Nephron progenitor cell (in vitro differentiated cells): ENCODE measurements at places on chromosomes 4 and X.

DNA sequence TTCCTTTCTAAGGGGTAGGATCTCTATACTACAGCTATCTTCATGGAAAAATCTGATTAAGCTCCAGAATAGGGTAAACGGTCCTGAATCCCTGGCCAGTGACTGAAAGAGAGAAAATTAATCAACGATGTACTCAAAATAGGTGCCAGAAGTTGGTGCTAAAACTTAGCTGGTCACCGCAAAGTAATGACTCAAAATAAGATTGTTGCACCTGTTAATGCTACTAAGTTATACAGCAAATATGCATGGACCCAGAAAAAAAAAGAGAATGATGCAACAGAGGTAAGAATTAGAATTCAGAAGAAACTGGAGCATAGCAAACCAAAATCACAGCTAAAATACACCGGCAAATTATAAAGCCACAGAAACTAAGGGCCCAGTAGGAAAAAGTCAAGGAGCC lies 239.7 kb upstream of the FAM241A start:
- DNase-seq = no peak

- no peak for DNase-seq
Observed at GRCh38 chrX:137482136-137482535, 83.8 kb upstream of the ZIC3 start.

- no peak for DNase-seq
Observed at GRCh38 chr4:33296876-33297455, 2576.8 kb downstream of the PCDH7 start.

DNA sequence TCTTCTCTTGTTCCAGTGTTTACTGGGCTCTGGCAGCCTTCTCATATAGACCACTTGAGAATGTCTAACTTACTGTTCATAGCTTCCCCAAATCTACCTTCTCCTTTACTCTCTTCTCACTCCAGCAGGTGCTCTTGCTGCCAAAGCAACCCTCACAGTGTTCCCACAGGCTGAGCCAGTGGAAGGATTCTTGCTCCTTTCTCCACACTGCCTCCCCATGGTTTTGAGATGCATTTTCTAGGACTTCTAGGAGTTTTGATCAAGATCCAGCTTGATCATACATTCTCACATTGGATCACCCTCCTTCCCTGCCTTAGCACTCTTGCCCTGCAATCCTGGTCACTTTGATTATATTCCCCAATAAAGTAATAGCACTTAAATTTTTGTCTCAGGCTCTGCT lies 230.8 kb downstream of the TMEM47 start:
- no peak for DNase-seq

DNA sequence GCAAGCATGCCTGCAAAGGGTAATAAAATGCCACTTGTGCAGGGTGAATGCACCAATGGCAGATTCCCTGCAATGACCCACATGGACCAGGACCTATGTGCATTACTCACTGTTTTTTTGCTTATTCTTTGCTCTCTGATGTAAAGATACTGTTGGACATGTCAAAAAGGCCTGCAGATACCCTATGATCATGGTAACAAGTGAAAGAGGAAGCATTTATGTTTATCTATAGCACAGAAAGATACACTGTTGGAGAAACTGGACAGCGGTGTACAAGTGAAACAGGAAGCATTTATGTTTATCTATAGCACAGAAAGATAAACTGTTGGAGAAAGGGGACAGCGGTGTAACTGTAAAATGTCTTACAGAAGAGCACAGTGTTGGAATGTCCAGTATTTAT lies 127.5 kb downstream of the PAPSS1 start:
- no peak for DNase-seq

DNA sequence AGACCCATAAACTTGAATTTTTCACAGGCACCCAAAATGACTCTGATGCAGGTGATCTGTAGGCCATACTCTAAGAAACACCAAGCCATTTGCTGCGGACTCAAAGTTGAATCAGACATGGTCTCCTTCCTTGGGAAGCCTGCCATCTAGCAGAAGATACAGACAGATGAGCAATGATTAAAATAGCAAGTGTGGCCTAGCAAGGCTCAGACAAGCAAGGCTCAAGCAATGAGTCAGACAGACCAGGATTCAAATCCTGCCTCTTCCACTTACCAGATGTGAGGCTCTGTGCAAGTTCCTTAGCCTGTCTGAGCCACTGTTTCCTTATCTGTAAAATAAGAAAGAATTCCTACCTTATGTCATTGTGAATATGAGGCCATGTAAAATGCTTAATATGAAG lies 2.3 kb downstream of the CCDC149 start:
- DNase-seq = no peak

DNA sequence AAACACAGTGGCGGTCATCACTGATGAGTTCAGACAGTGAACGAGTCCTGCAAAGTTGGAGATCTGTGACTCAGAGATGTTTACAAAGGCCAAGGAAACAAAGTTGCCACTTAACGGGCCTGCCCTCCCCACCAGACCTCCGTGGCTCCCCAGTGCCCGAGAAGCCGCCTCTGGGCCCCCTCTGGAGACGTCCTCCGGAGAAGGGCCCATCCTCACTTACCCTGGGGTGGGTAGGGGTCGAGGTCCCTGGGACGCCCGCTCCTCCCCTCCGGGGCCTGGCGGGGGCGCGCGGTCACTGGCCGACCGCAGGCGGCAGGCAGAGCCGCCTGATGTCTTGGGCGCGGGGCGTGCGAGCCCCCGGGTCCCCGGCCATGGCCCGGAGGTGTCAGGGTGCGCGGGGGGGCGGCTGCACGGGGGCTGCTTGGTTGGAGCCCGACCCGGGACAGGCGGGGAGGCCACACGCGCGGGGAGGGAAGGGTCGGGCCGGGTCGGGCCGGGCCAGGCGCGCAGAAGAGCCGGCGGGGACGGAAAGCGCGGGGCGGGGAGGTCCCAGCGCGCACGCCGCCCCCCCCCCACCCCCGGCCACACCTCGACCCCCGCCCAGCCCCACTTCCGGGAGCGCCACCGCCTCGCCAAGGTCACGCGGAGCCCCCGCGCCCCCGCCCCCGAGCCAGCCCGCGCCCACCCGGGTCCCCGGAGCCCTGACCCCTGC lies 529 bp downstream of the DHRSX start:
- DNase-seq = peak; percentile 86

- DNase-seq = no peak
Observed at GRCh38 chr4:163649557-163650091, 155.1 kb downstream of the TMA16 start.

DNA sequence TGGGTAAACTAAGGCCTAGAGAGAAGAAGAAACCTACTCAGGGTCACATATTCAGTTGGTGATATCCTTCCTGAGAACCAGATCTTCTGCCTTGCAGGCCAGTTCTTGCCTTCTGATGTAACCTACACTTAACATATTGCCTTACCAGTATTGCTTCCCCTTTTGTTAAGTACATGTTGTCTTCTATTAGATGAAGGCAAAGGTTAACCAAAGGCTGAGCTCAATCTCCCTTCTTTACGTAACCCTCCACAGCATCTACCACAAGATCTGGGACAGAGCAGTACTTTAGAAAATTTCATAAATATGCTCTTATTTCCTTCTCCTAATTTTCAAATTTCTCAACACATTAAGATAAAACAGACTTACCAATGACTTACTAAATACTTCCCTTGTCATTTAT lies 474.4 kb downstream of the SH2D1A start:
- DNase-seq = no peak

DNA sequence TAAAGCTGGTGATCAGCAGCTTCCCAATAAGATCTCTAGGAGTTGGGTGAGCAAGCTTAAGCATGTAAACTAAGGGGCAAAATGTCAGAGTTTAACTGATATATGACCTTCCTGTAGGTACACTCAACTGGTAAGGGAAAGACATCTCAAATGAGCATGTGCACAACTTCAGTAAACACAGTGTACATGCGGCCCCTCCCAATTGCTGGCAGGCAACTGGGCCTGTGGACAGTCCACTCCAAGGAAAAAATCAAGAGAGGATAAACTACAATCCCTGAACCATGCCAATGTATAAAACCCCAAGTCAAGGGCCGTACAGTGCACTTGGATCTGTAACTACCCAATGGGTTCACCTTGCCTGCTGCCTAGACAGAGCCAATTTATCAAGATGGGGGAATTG lies 4.9 kb upstream of the NAA11 start:
- DNase-seq = no peak

GRCh38 chrX:28835991-28836390 lies 248.7 kb downstream of the IL1RAPL1 start:
- no peak for DNase-seq

DNA sequence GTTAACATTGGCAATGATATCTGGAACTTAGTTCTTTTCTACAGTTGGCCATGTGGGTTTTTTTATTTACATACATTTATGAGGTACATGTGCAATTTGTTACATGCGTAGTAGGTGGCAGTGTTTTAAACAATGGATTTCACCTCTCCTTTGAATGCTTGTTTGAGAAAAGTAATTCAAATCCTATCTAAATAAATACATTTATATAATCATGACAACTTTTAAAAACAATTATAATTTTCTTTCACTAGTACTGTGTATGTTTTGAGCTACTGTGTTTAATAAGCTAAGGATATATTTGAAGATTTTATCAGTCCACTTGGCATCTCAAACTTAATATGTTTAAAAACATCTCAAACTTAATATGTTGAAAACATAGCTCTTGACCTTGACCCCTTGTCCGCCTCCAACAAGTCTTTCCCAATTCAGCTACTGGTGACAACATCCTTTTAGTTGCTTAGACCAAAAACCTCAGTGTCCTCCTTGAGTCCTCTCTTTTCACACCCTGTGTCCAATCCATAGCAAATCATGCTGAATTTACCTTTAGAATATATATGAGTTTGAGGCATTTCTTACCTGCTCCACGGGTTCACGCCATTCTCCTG lies 14.5 kb downstream of the GUCY1B1 start:
- DNase-seq = no peak

DNA sequence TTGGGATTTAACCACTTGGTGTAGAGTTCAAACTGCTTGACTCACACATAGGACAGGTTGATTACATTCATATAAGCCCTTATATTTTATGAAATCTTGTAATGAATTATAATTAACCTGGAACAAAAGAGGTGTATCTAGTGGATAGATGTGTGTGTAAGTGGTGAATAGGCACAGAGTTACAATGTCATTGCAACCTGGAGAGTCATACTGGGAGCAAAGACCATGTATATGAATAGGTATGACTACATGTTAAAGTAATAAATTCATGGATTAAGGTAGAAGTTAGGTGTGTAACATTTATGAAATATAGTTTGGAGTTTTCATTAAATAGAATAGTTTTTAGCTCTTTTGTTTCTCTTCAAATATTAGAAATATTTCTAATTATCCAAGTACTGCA lies 26.1 kb downstream of the RAP1GDS1 start:
- no peak for DNase-seq

- no peak for DNase-seq
Observed at GRCh38 chr4:76782837-76783236, 115.1 kb downstream of the SOWAHB start.

- no peak for DNase-seq
Observed at GRCh38 chr4:10079912-10080588, 36.5 kb downstream of the WDR1 start.

DNA sequence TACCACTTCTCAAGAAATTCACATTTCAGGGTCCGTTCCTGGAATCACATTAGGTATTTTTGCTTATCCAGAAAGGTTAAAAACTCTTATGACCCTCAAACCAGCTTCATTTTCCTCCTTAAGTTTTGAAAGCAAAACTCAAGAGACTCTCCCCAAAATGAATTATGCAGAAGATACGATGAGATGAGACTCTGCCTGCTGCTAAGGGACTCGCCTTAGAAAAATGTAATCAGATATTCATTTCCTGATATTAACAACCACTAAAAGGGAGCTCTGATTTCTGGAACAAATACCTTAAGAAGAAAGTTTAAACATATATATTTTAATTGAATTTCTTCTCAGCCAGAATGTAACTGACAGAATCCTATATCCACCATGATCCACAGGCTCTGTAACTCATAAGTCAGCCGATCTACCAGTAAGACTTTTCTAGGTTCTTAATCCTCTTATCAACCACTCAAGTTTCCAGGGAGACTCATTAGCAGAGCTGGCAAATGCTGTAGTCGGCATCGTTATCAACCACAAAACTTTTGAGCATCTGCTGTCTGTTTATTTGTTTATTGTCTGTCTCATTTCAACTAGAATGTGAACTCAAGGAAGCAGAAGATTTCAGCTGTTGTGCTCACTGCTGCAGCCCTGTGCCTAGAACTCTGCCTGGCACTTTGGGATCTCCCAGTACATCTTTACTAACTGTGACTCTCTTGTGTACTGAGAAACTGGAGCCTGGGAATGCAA lies 112.5 kb downstream of the LDB2 start:
- DNase-seq = no peak

- no peak for DNase-seq
Observed at GRCh38 chrX:20519146-20519545, 252.4 kb upstream of the RPS6KA3 start.

GRCh38 chr4:182187674-182188073 lies 55.5 kb upstream of the TENM3 start:
- DNase-seq = no peak

- no peak for DNase-seq
Observed at GRCh38 chr4:134215620-134216344, 14.2 kb upstream of the PABPC4L start.

GRCh38 chrX:77453190-77453589 lies 6.0 kb downstream of the FGF16 start:
- DNase-seq = no peak

GRCh38 chrX:48883729-48884128 lies 13.8 kb downstream of the TIMM17B start:
- no peak for DNase-seq

- no peak for DNase-seq
Observed at GRCh38 chr4:78625073-78625472, 73.5 kb downstream of the ANXA3 start.

GRCh38 chr4:26330186-26330787 lies 9.5 kb downstream of the RBPJ start:
- DNase-seq = no peak

DNA sequence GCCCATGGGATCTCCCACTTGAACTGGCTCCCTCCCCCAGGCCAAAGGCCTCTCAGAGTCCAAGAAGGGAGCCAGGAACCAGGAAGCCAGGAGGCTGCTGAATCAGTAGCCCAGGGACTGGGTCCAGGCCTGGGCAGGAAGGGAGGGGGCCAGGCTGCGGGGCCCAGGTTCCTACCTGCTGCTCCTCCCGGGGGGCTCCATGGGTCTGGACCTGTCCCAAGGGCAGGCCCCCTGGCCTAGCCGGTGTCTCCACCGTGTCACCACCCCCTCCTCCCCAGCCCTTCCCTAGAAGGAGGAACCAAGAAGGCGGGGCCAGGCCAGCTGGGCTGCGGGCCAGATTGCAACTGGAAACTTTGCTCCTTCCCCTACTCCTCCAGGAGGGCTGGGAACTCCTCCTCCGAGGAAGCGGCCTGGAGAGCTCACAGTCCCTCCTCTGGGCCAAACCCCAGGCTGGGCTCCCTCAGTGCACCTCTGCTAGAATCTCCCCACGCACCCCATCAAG lies at the start of gene IQSEC2:
IQSEC2 (minus strand) TSS at position 264 of the 502 bp plus-strand sequence.
- DNase-seq = peak; percentile 61

GRCh38 chr4:105895583-105896460 lies 551 bp downstream of the NPNT start:
- peak; percentile 62 for DNase-seq

- no peak for DNase-seq
Observed at GRCh38 chr4:52780206-52780605, 29.0 kb upstream of the ERVMER34-1 start.

- no peak for DNase-seq
Observed at GRCh38 chrX:17632942-17633341, 104.4 kb upstream of the SCML1 start.
